ENCODE measurements at places on chromosomes 5 and 9. TPM values are rescaled to one million over a fixed set of nuclear protein-coding genes. Genes with fewer than 3 reads are reported as not detected.

KIF27 gene
- total RNA-seq: 4.4 TPM

CDH9 gene
- total RNA-seq: not detected

TLE1 gene
- total RNA-seq: 92.7 TPM

ZDHHC21 gene
- total RNA-seq: 16.7 TPM
